ENCODE measurements at places on chromosomes 2 and 18.

- no peak for DNase-seq
These were observed 134.0 kb upstream of the CCDC68 start for GRCh38 chr18:55093295-55093694.

DNA sequence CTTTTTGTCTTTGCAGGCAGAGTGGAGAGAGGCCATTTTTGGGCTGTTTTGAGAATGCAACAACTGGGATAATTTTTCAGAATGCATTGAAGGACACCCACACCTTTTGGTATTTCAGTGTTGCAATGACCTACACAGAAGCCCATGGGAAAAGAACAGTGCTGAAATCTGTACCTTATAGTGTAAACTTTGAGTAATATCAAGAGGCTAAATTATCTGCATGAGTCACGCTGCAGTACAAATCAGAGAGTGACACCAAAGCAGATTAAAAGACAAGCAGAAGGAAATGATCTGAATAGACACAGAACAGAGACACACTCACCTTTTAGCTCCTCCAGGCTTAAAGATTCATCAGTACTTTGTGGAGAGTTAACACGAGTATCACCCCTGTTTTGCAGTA lies 265.3 kb downstream of the PAX3 start:
- no peak for DNase-seq

GRCh38 chr2:141534666-141535362 lies 596.0 kb downstream of the LRP1B start:
- DNase-seq, result no peak

DNA sequence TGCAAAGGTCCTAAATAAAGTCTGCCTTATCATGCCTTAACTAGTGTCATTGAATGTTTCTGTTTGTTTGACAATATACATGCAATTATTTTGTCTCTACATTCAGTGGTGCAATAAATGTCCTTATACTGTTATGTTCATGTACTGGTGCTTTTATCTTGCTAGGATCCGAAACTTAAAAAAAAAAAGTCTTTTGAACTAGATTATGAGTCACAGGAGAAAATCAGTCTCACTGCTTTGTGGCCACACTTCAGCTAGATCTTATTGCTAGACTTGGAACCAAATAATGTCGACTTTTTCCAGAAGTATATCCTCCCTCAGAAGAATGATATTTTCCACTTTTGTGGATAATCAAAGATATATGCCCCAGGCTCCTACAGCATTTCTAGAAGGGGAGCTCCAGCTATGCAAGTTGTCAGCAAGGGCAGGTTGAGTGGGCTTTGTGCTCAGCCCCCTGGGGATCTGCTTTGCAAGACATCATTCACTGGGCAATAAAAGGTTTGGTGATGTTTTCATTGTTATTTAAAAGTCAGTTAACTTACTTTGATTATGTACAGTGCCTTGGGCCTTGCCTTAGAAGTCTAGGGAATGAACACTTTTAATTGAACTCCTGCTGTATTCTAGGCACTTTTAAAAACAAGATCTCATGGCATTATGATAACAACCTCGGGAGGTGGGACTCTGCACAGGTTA lies 157.1 kb upstream of the LRRTM1 start:
- DNase-seq, result no peak

- DNase-seq, result peak; percentile 27
These were observed 51.5 kb upstream of the DCC start for GRCh38 chr18:52288403-52289004.

- DNase-seq, result peak; percentile 77
These were observed 465 bp downstream of the SEPTIN10 start for GRCh38 chr2:109613081-109613921.

DNA sequence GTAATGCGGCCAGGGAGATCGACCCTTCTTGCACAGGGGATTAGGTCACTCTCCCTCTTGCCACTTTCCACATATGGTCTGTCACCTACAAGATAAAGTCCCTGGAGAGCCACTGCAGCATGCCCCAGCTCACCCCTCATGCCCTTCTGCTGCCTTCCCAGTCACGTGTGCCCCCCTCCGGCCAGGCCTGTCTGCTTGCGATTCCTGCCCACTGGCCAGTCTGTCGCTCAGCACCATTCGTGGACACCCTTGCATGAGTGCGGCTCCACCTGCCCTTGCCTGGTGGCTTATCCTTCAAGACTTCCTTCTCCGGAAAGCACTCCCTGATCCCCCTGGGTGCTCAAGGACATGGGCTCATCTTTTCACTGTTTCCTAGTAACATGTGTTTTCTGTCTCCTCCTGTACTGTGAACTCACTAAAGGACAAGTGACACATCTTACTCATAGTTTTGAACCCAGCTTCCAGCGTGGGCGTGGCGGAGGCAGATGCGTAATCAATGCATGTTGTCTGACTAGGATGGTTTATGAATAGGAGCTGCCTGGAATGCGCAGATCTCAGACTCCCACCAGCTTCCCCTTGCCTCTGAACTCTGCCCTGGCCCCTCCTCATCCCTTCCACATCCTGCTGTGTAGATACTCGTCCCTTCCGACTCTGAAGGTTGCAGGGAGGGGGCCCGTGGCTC lies 7.8 kb upstream of the NT5DC4 start:
- DNase-seq, result peak; percentile 65

DNA sequence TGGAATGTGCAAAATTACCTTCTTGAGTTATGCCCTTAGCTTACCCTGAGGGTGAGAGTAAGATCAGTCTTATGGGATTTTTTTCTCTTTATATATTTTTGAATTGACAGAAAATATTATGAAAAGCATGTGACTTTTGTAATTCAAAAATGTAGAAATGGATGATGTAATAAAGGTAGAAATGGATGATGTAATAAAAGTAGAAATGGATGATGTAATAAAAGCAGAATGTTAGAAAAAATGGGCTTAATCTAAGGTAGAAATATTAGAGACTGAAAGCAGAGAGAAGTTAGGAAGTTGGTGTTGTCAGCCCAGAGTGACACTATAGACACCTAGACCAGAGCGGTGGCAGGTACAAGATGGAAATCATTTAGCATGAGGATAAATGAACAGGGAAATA lies 107.1 kb upstream of the THSD7B start:
- DNase-seq, result no peak

- DNase-seq, result peak; percentile 60
These were observed 550 bp downstream of the RAB1A start for GRCh38 chr2:65129286-65129825.

DNA sequence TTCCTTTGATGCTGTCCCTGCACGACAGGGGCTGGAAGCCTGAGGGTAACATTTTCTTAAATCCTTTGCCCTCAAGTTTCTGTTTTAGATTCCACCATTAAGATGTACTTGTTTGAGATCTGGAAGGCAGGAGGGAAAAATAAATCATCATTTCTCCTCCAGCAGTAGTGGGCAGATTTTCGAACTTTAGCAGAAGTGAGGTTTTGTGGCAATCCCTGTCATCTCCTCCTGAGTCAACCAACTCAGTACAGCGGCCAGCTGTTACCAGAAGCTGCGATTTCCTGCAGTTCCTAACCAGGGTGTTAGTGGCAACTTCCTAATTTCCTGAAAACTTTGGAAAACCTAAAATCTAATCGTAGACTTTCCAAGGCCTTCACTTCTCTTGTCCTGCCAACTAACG lies 517.2 kb upstream of the ACVR2A start:
- no peak for DNase-seq

- DNase-seq, result no peak
These were observed 36.5 kb downstream of the HS1BP3 start for GRCh38 chr2:20614201-20615067.

DNA sequence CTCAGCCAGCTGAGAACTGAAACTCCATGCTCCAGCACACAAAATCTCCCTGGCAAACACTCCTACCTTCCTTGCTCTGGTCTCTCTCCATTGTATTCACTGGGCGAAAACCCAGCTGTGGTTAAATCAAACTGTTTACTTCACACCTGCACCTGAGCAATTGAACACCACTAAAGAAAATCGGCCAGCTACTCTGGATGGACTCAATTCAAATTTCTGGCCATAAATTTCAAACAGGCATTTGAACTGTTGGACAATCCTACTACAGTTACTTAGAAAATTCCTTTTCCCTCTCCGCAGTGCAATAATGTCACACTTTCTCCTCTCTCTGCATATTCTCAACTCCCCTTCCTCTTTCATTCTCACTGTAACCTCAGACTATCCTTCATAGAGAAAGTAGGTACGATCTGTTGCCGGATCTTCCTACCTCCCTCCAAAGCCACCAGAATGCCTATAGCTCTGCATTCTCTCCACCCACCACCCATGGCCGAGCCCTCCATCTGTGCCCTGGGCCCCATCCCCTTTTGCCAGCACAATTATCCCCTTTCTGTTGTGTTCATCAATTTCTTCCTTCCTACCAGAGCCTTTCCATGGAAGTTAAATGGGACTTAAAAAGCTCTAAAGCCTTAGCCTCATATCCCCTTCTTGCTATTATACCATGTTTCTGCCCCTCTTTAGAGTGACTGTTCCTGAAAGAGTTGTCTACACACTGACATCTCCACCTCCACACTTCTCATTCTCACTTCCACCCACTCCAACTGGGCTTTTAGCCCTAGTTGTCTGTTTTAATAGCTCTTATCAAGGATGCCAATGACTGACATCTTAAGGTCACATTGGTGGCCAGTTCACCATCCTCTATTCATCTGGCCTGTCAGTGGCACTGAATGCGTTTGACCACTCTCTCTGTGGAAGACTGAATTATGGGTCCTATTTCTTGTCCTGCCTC lies 127.5 kb upstream of the SLC1A4 start:
- no peak for DNase-seq

DNA sequence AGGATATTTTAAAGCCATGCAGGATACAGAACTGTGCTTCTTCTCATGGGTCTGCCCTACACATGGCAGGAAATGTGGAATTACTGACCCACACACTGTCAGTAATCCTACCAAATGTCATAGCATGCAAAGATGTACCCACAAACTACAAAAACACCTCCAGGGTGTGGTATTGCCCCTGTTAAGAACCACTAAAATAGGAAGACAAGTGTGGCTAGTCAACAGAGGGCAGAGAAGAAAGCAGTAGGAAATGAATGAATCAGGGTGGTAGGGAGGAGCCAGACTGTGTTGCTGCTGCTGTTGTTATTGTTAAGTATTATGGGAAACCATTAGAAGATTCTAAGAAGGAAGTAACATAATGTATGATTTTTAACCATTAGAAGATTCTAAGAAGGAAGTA lies 556.7 kb upstream of the ACVR2A start:
- no peak for DNase-seq

DNA sequence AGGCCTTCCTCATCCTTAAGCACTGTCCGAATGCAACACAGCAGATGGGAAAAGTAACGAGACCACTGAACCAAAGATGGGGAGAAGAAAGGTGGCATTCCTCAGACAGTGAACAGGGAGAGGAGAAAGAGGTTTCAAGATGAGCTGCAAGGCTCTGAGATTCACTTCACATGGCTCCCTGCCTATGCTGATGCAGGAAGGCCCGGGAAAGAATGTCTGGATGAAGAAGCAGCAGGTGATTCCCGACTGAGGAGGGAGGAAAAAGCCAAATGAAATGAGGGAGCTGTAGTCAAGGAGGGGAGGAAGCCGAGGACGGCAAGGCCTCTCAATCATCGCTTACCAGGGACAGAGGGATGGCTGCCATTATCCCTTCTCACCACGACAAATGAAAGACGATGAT lies 98.5 kb upstream of the BOD1L2 start:
- DNase-seq, result no peak

GRCh38 chr18:9722691-9723090 lies 14.6 kb downstream of the RAB31 start:
- no peak for DNase-seq

DNA sequence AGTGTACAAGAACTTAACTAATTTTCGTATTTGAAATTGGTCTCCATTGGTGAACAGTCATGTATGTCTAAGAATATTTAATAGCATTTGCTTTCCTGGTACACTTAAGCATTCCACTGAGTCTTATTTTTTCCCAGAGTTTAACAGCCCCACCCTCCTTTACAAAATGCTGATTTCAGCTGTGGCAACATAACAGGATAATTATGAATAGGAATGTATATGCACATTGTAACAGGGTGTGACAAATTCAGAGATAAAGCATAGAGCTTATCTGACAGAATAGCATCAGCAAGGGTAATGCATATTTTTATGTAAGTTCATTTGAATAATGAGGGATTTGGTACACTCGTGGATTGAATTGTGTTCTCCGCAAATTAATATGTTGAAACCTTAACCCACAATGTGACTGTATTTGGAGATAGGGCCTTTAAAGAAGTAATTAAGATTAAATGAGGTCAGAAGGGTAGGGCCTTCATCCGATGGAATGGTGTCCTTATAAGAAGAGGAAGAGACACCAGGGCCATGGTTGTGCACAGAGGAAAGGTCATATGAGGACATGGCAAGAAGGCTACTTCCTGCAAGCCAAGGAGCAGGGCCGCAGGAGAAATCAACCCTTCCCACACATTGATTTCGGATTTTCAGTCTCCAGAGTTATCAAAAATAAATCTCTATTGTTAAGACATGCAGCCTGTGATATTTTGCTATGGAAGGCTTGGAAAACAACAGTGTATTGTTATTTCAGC lies 439.7 kb upstream of the CDH20 start:
- DNase-seq, result no peak

GRCh38 chr2:172465417-172466334 lies 38.3 kb downstream of the ITGA6 start:
- DNase-seq, result peak; percentile 78

DNA sequence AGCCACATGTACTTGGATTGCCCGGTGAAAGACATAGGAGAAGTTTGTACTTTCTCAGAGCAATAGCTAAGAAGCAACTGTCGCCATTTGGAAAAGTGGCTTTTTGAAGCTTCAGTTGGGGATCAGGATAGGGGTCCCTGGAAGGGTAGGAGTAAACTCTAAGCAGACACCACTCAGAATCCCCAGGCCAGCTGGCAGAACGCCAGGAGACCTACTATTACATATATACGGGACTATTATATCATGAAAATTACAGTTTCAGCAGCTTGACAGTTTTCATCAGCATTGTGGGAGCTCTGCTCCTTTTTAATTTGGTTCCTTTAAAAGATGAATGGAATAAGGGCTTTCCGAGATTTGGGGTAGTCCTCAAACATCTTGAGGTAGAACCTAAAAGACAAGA lies 54.9 kb downstream of the SRD5A2 start:
- DNase-seq, result no peak

GRCh38 chr2:224894356-224894755 lies 147.9 kb downstream of the DOCK10 start:
- no peak for DNase-seq

- DNase-seq, result no peak
These were observed 21.8 kb upstream of the RAB27B start for GRCh38 chr18:54806526-54806925.

DNA sequence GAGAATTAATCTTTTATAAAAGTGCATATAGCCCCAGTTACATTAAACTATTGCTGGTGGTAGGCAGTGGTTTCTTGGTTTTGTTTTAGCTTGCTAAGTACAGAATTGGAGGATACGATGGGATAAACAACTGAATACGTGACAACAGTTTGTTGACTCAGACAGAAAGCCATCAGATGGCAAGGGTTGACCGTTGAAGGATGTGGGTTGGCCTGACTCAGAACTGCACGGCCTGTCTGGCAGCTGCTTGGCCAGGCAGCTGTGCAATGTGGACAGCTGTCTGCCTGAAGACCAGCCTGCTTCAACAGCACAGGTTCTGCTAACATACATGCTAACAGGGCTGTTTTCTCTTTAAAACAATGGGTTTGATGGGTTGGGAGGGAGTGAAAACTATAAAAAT lies 46.6 kb downstream of the PRKRA start:
- DNase-seq, result no peak

- no peak for DNase-seq
These were observed 159.9 kb downstream of the LOXHD1 start for GRCh38 chr18:46497129-46497528.
